ENCODE measurements at places on chromosomes 13 and 19.

DNA sequence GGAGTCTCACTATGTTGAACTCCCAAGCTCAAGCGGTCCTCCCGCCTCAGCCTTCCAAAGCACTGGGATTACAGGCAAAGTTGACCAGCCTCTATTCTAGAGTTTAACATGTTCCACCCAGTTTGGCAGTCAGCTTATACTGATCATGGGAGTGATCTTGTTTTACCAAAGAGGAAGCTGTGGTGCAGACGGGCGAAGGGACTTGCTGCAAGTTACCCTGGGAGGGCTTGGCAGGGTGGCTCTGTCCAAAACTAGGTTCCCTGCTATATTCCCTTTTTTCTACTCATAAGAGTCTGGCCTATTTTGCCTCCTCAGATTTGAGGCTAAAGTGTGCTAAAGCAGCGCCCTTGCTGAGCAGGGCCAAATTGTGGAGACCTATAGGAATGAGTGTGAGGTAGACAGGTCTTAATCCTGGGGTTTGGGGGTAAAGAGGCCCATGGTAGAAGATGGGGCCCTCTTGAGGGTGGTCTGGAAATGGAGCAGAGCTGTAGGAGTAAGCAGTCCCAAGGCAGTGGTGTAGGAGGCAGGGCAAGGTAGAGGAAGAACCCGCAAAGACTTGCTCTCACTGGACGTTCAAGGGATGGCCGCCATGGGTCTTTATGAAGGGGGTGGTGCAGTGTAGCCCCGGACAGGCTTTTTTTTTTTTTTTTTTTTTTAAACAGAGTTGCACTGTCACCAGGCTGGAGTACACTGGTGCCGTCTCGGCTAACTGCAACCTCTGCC is 3.3 kb downstream of the RPS19 start:
- no peak for DNase-seq

DNA sequence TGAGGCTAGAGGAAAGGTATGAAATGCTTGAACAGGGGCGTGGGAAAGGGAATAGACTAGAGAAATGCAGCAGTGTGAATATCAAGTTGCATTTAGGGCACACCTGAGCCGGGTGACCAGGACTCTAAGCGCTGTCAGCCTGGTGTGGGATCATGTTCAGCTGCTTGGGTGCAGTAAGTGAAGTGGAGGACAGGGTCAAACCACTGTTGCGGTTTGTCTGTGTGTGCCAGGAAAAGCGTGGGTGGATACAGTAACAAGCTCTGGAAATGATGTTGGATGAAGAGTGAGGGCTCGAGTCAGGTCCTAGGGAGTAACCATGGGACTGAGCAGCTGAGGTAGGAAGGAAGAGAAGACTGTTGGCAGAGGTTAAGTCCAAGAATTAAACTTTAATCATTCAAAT is 15.8 kb downstream of the DGKH start:
- DNase-seq = peak; percentile 74

DNA sequence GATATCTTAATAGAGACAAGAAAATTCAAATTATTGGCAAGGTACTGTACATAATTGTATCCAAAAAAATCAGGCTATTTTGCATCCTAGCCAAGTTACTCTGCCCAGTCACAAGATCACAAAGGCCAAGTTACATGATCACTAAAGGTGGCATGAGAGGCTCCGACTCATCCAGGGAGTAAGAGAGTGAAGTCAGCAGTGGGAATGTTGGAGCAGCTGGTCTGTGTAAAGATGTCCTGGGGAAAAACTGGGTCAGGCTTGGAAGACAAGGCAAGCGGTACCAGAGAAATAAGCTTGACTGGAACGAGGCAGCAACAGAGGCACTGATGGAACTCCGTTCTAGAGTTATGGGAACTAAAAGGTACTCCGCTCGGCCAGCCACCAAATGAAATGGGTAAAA is 50.2 kb upstream of the PSG2 start:
- no peak for DNase-seq

- no peak for DNase-seq
These were observed 2.7 kb upstream of the RAP2A start for GRCh38 chr13:97431171-97431764.

Measured in SJCRH30 (cell line).